ENCODE measurements at places on chromosomes 2 and 18. TPM values are rescaled to one million over a fixed set of nuclear protein-coding genes. Genes with fewer than 3 reads are reported as not detected.

DNA sequence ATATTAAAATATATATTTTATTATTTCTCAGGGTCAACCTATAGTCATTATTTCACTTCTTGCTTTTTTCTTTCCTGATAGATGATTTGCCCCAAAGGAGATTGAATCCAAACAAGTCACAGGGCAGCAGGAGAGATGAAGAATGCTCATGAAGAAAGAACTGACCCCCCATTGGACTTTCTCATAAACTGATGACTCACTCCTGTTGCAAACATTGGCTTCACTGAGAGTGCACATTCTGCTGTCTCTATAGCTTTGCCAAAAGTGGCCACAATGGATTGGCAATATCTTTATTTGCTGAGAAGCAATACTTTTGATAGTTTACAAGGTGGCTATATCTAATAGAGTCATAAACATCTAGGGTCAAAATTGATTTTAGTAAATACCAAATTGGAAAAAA is 55.9 kb upstream of the ZNF385B start:
- no peaks in the 10 kb centered on the region for H3K36me3 ChIP-seq
- DNase-seq = no peak
- no peak overlapping the region for H3K27ac ChIP-seq
- no peaks in the 10 kb centered on the region for H3K27me3 ChIP-seq
- H3K4me3 ChIP-seq = no peak overlapping the region
- H3K4me1 ChIP-seq = no peaks in the 10 kb centered on the region

Gene CHRND
- total RNA-seq = not detected

GRCh38 chr2:24083567-24084385 is 858 bp downstream of the TP53I3 start:
- H3K36me3 ChIP-seq = no peaks in the 10 kb centered on the region
- H3K4me1 ChIP-seq = peaks cover 24% of the 10 kb centered on the region
- H3K4me3 ChIP-seq = peak overlapping the region; percentile 57
- H3K27me3 ChIP-seq = no peaks in the 10 kb centered on the region
- H3K27ac ChIP-seq = peak overlapping the region; percentile 93

DNA sequence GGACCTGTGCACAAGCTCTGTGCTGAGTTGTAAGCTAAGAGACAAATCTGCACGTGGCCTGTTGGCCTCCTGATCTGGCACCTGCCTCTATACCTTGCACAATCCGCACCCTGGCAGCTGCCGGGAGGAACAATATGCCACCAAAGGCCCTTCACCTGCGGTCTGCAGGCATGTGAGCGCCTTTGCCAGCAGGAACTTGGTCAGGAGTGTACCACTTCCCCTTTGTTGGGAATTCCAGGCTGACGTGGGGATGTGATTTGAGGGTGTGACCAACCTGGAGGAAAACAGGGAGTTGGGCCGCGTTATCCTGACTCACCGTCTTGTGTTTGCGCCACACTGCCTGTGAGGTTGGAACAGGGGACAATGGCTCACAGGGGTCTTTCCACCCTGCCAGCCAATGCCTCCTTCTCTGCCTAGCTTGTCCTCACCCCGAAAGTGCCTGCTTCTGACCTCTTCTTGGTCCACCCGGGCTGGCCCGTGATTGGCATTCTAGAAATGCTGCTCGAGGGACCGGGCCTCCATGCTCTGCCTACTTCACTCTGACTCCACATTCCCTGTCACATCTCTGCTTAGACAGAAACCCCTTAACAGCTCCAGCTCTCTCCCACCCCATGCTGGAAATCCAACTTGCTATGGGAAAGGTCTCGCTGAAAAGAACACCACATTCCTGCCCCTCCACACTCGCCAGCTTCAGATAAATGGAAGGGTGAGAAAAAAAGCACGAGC is 67.1 kb upstream of the MAP4K4 start:
- H3K4me3 ChIP-seq = no peak overlapping the region
- DNase-seq = no peak
- no peaks in the 10 kb centered on the region for H3K27me3 ChIP-seq
- no peaks in the 10 kb centered on the region for H3K36me3 ChIP-seq
- no peaks in the 10 kb centered on the region for H3K4me1 ChIP-seq

DNA sequence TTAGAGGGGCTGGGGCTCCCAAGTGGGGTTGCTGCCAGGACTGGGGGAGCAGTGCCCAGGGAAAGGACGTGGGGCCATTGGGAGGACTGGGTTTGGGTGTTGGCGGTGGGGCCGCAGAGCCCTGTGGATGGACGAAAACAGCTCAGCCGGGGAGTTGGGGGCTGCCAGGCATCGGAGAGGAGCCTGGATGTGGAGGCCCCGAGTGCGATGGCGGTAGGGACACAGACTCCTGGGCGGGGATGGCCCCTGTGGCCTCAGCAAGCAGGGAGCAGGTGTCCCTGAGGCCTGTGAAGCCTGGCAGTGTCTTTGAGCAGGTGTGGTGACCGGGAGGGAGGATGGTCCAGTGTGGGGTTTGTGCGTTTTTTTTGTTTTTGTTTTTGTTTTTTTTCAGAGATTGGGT is 13.3 kb downstream of the CTDP1 start:
- no peaks in the 10 kb centered on the region for H3K27me3 ChIP-seq
- H3K4me1 ChIP-seq = no peaks in the 10 kb centered on the region
- no peak overlapping the region for H3K27ac ChIP-seq
- peaks cover 32% of the 10 kb centered on the region for H3K36me3 ChIP-seq
- peak; percentile 65 for DNase-seq

Gene ARHGAP28
- 10.3 TPM for total RNA-seq

DNA sequence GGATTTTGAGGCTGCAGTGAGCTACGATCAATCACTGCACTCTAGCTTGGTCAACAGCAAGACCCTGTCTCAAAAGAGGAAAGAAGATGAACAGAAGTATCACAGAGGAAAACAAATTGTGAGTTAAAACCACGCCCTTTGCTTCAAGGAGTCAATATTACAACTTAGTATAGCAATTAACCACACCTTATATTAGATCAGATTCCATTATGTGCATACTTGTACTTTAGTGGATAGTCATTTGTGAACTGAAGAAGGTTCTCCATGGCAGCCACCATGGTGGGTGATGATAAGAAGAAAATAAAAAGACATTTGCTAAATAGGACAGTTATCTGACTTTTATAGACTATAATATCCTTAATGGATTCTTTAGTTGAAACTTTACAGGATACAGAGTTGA is 72.3 kb upstream of the EFEMP1 start:
- H3K27ac ChIP-seq = no peak overlapping the region
- no peaks in the 10 kb centered on the region for H3K4me1 ChIP-seq
- H3K36me3 ChIP-seq = no peaks in the 10 kb centered on the region

- no peak overlapping the region for H3K27ac ChIP-seq
- DNase-seq = no peak
- no peaks in the 10 kb centered on the region for H3K27me3 ChIP-seq
- no peaks in the 10 kb centered on the region for H3K4me1 ChIP-seq
- H3K36me3 ChIP-seq = no peaks in the 10 kb centered on the region
- H3K4me3 ChIP-seq = no peak overlapping the region
Measured at GRCh38 chr2:165647409-165647808, 146.6 kb downstream of the GALNT3 start.

Gene TTR
- not detected for total RNA-seq

DNA sequence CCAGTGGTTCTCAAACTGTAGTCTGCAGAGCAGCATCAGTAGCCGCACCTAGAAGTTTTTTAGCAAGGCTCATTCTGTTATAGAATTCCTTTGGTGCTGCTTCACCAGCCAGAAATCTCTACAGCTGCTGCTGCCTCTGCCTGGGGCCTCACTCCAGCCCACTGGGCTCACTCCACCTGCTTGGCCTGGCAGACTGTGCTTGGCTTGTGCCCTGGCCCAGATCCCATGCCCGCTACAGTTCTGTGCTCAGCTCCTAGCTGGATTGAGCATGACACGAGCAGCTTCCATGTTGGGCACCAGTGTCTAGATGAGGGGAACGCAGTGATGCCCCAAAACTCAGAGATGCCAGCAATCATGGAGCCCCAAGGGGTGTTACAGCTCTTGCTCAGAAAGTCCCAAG is 22.6 kb downstream of the MAPK4 start:
- no peaks in the 10 kb centered on the region for H3K4me1 ChIP-seq
- no peaks in the 10 kb centered on the region for H3K36me3 ChIP-seq
- DNase-seq = peak; percentile 8
- H3K27me3 ChIP-seq = no peaks in the 10 kb centered on the region
- no peak overlapping the region for H3K27ac ChIP-seq

Gene CNRIP1
- 11.4 TPM for total RNA-seq

Gene FER1L5
- 0.37 TPM for total RNA-seq

- H3K4me3 ChIP-seq = no peak overlapping the region
- H3K4me1 ChIP-seq = no peaks in the 10 kb centered on the region
- no peak overlapping the region for H3K27ac ChIP-seq
- DNase-seq = no peak
- H3K36me3 ChIP-seq = no peaks in the 10 kb centered on the region
- no peaks in the 10 kb centered on the region for H3K27me3 ChIP-seq
Measured at GRCh38 chr2:172790404-172790803, 54.8 kb downstream of the RAPGEF4 start.

Gene WDR12
- total RNA-seq = 44.0 TPM

Gene EMX1
- total RNA-seq = not detected

Gene KYNU
- total RNA-seq = 9.4 TPM

DNA sequence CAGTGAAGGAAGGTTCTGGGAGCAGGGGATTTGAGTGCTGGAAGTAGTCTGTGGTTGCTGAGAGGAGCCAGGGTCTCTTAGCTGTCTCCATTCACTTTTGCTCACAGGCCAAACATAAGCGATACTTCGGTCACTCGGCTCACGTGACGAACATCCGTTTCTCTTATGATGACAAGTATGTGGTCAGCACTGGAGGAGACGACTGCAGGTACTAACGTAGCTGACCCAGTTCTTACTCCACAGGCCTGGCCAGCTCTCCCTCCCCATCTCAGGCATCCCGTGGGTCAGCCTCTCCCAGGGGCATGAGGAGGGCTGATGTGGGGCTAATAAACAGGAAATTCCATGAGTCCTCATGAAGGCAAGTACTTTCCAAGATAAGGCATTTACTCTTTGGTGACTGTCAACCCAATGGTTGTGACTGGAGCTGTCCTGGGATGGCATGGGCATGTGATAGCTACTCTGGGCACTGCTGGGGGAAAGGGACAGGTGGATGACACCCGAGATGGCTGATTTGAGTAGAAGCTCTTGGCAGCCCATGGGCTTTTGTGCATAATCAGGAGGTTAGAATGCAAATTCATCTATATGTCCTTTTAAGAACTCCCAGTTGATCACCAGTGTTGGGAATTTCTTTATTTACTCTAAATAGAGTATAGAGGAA is 81.6 kb downstream of the RTN4 start:
- H3K36me3 ChIP-seq = no peaks in the 10 kb centered on the region
- no peaks in the 10 kb centered on the region for H3K27me3 ChIP-seq
- no peak for DNase-seq
- H3K4me1 ChIP-seq = peaks cover 12% of the 10 kb centered on the region
- H3K27ac ChIP-seq = no peak overlapping the region

GRCh38 chr2:136024616-136025015 is 39.2 kb upstream of the DARS1 start:
- H3K27me3 ChIP-seq = no peaks in the 10 kb centered on the region
- peaks cover 9% of the 10 kb centered on the region for H3K4me1 ChIP-seq
- H3K4me3 ChIP-seq = no peak overlapping the region
- DNase-seq = no peak
- no peak overlapping the region for H3K27ac ChIP-seq

- H3K36me3 ChIP-seq = peaks cover 9% of the 10 kb centered on the region
- no peaks in the 10 kb centered on the region for H3K27me3 ChIP-seq
- H3K4me3 ChIP-seq = no peak overlapping the region
- H3K27ac ChIP-seq = no peak overlapping the region
Measured at GRCh38 chr2:241065355-241065803, 36.7 kb downstream of the MTERF4 start.

DNA sequence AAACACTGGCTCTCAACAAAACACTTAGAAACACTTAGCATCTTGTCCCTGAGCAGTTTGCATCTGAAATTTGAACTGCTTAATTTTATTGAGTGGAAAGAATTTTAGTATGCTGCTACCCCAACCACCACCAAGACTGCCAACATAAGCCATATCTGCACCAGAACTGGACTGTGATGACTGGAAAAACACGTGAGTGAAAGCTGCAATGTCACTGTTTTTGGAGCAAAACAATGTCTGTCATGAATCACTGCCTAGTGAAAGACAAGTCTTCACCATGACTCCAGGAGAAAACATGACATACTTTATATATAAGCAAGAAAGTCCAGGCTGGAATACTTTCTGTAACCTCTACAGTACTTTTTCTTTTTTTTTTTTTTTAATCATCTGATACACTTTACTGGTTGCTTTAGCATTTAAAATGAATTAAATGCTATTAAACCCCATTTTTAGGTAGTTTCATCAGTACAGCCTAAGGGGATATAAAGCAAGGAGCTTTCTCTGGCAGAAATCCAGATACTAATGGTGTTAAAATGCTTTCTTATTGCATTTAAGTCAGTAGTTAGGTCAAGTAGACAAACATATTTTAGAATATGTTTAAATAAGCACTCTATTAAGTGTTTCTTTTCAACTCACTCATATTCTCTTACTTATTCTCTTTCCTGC is 2129.4 kb upstream of the PIK3C3 start:
- no peak overlapping the region for H3K4me3 ChIP-seq
- no peaks in the 10 kb centered on the region for H3K4me1 ChIP-seq
- H3K36me3 ChIP-seq = no peaks in the 10 kb centered on the region

Gene NETO1
- total RNA-seq = 0.47 TPM

DNA sequence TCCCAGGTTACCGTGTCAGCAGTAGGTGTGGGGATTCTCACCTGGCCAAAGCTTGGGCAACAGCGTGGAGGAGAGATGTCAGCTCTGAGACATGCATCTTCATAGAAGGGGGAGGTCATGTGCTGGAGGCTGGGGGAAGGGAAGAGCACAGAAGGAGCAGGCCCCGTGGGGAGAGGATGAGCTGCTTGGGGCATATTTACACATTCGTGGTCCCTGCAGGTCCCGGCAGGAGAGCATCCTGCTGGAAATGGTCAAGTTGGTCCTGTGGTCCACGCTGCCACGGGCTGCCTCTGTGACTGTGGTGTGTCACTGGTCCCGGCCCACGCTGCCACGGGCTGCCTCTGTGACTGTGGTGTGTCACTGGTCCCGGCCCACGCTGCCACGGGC is 195.1 kb upstream of the TWIST2 start:
- H3K27ac ChIP-seq = no peak overlapping the region
- H3K4me1 ChIP-seq = no peaks in the 10 kb centered on the region
- DNase-seq = no peak
- H3K4me3 ChIP-seq = no peak overlapping the region
- H3K27me3 ChIP-seq = no peaks in the 10 kb centered on the region

- peaks cover 19% of the 10 kb centered on the region for H3K4me1 ChIP-seq
- DNase-seq = peak; percentile 78
- H3K27ac ChIP-seq = no peak overlapping the region
- no peak overlapping the region for H3K4me3 ChIP-seq
- H3K36me3 ChIP-seq = no peaks in the 10 kb centered on the region
Measured at GRCh38 chr2:109510136-109511028, 103.4 kb downstream of the SEPTIN10 start.

GRCh38 chr2:110815938-110816337 is 83.6 kb downstream of the ACOXL start:
- no peaks in the 10 kb centered on the region for H3K27me3 ChIP-seq
- H3K36me3 ChIP-seq = no peaks in the 10 kb centered on the region
- no peak overlapping the region for H3K27ac ChIP-seq
- no peak overlapping the region for H3K4me3 ChIP-seq
- DNase-seq = no peak

Gene TM4SF20
- total RNA-seq = not detected

Gene BCL11A
- 3.1 TPM for total RNA-seq

Gene CRYBA2
- total RNA-seq = not detected

Measured in upper lobe of left lung (tissue), 6 donors.